ENCODE measurements at places on chromosomes 7 and 10.

DNA sequence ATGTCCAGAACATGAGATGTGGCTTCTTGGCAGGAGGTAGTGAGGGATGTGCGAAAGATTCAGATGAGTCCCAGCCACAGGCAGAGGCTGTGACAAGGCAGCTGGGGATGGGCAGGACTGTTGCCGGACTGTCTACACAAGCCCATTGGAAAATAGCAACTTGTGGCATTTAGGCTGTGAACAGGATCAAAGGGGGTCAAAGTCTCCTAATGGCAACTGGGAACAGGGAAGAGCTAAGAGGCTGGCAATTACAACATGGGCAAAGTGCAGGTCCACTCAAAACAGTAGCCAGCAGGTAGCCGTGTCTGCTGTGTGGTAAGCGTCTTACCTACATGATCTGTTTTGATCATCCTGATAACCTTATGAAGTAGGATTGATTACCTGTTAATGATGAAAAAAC, 254.2 kb upstream of the ZNF32 start:
- H3K27ac ChIP-seq, result no peak overlapping the region
- DNase-seq, result no peak
- no peaks in the 10 kb centered on the region for H3K36me3 ChIP-seq
- peaks cover 34% of the 10 kb centered on the region for H3K4me1 ChIP-seq
- no peak overlapping the region for H3K4me3 ChIP-seq
- H3K27me3 ChIP-seq, result no peaks in the 10 kb centered on the region

GRCh38 chr10:63553031-63553430, 31.8 kb downstream of the REEP3 start:
- H3K4me1 ChIP-seq, result peaks cover 12% of the 10 kb centered on the region
- H3K27ac ChIP-seq, result no peak overlapping the region
- DNase-seq, result no peak
- H3K27me3 ChIP-seq, result no peaks in the 10 kb centered on the region

GRCh38 chr10:43209651-43210141, 57.2 kb downstream of the RASGEF1A start:
- H3K4me3 ChIP-seq, result no peak overlapping the region
- H3K36me3 ChIP-seq, result no peaks in the 10 kb centered on the region
- H3K27ac ChIP-seq, result no peak overlapping the region
- no peaks in the 10 kb centered on the region for H3K27me3 ChIP-seq

- H3K27ac ChIP-seq, result no peak overlapping the region
- H3K4me3 ChIP-seq, result no peak overlapping the region
- no peaks in the 10 kb centered on the region for H3K27me3 ChIP-seq
- peaks cover 14% of the 10 kb centered on the region for H3K4me1 ChIP-seq
- DNase-seq, result no peak
These were observed 27.1 kb downstream of the BBS9 start for GRCh38 chr7:33156441-33156840.

GRCh38 chr7:139854803-139855497, 25.9 kb downstream of the TBXAS1 start:
- peaks cover 5% of the 10 kb centered on the region for H3K4me1 ChIP-seq
- no peaks in the 10 kb centered on the region for H3K27me3 ChIP-seq
- H3K27ac ChIP-seq, result no peak overlapping the region
- H3K36me3 ChIP-seq, result no peaks in the 10 kb centered on the region

- H3K36me3 ChIP-seq, result no peaks in the 10 kb centered on the region
- no peak for DNase-seq
- H3K4me3 ChIP-seq, result no peak overlapping the region
- H3K27ac ChIP-seq, result no peak overlapping the region
- H3K27me3 ChIP-seq, result no peaks in the 10 kb centered on the region
- H3K4me1 ChIP-seq, result no peaks in the 10 kb centered on the region
These were observed 24.4 kb upstream of the CDC14C start for GRCh38 chr7:48899932-48900331.

GRCh38 chr10:3926675-3927525, 141.9 kb upstream of the KLF6 start:
- H3K36me3 ChIP-seq, result no peaks in the 10 kb centered on the region
- H3K27ac ChIP-seq, result no peak overlapping the region
- H3K4me1 ChIP-seq, result peaks cover 2% of the 10 kb centered on the region
- H3K4me3 ChIP-seq, result no peak overlapping the region
- DNase-seq, result no peak
- H3K27me3 ChIP-seq, result no peaks in the 10 kb centered on the region

DNA sequence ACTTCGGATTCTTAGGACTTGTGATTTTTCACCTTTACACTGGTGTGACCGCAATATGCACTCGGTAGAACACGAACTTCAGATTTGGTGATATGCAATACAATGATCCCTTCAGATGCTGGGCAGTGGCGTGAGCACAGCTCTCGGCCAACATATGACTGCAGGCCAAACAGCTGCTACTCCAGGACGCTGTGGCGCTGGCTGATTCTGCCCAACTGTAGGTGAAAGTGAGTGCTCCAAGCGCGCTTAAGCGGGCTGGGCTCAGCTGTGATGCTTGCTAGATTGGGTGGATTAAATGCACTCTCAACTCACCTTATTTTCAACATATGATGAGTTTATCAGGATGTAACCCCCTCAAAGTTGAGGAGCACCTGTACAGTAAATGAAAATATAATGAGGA, 137.6 kb upstream of the RET start:
- H3K27ac ChIP-seq, result no peak overlapping the region
- no peaks in the 10 kb centered on the region for H3K4me1 ChIP-seq
- no peaks in the 10 kb centered on the region for H3K36me3 ChIP-seq
- DNase-seq, result peak; percentile 86
- no peak overlapping the region for H3K4me3 ChIP-seq

GRCh38 chr10:9060314-9060713, 1005.8 kb downstream of the GATA3 start:
- DNase-seq, result no peak
- H3K4me1 ChIP-seq, result no peaks in the 10 kb centered on the region
- no peaks in the 10 kb centered on the region for H3K36me3 ChIP-seq
- H3K27me3 ChIP-seq, result no peaks in the 10 kb centered on the region
- no peak overlapping the region for H3K4me3 ChIP-seq
- no peak overlapping the region for H3K27ac ChIP-seq

- H3K27me3 ChIP-seq, result no peaks in the 10 kb centered on the region
- no peaks in the 10 kb centered on the region for H3K36me3 ChIP-seq
- H3K27ac ChIP-seq, result no peak overlapping the region
- no peak overlapping the region for H3K4me3 ChIP-seq
- no peaks in the 10 kb centered on the region for H3K4me1 ChIP-seq
These were observed 117.5 kb upstream of the HGF start for GRCh38 chr7:81887098-81888090.

DNA sequence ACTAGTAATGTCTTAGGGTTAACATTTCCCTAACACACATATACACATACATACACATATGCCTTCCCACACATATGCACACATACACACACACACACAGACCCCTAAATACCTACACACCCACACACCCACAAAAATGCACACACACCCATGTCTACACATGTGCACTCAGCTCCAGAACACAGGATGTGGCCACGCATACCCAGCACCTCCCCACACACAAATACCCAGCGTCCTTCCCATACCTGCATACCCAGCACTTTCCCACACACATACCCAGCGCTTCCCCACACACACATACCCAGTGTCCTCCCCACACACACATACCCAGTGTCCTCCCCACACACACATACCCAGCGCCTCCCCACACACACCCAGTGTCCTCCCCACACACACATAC, 534.9 kb downstream of the DNAJB6 start:
- H3K36me3 ChIP-seq, result no peaks in the 10 kb centered on the region
- H3K4me3 ChIP-seq, result no peak overlapping the region
- DNase-seq, result no peak

DNA sequence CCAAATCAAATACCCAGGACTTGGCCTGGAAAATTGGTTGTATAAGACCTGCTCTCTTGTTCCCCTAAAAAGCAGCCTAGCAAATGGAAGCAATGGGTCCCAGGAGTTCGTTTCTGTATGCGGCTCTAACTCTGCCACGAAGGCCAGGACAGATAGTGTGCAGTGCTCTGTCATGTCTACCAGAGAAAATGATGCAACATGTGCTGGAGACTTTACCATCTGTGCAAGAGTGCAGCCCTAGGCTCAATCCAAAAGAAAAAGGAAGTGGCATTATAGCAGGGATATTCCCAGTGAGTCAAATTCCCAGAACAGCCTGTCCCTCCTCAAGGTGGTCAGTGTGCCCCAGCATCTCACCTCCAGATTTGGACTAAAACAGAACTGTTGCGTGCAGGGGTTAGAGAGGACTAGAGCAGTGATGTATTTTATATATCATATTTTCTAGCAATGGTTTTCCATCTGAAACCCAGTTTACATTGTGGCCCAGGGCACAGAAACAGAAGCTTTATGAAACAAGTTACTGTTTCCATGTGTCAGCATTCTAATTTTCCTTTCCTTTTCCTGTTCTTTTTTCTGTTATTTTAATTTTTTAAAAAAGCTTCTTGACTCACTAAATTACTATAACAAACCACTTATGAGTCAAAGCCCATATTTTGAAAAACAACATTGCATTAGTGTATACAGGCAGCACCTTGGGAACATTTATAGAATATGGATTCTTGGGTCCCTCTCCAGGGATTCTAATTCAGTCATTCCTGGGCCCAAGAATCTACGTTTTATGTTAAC, 311.2 kb downstream of the RNLS start:
- H3K27ac ChIP-seq, result peak overlapping the region; percentile 33
- peaks cover 4% of the 10 kb centered on the region for H3K4me1 ChIP-seq
- no peaks in the 10 kb centered on the region for H3K27me3 ChIP-seq
- H3K4me3 ChIP-seq, result no peak overlapping the region
- no peaks in the 10 kb centered on the region for H3K36me3 ChIP-seq
- no peak for DNase-seq
